Dermis blood vessel endothelial cell (primary cell): ENCODE measurements at places on chromosomes 5 and 9. TPM values are rescaled to one million over a fixed set of nuclear protein-coding genes. Genes with fewer than 3 reads are reported as not detected.

Gene ZNF618
- 11.7 and 19.5 TPM in 2 replicates for total RNA-seq

Gene BTNL3
- not detected in 2 replicates for total RNA-seq

Gene ANKRD20A1
- 1.7 and 2.6 TPM in 2 replicates for total RNA-seq

Gene EPB41L4B
- 0.34 and 0.79 TPM in 2 replicates for total RNA-seq

Gene FBN2
- total RNA-seq, result 0.79 and 14.0 TPM in 2 replicates
